ENCODE measurements at places on chromosomes 6 and 20.

- DNase-seq: no peak
These were observed 40.2 kb downstream of the PIGU start for GRCh38 chr20:34636648-34637047.

DNA sequence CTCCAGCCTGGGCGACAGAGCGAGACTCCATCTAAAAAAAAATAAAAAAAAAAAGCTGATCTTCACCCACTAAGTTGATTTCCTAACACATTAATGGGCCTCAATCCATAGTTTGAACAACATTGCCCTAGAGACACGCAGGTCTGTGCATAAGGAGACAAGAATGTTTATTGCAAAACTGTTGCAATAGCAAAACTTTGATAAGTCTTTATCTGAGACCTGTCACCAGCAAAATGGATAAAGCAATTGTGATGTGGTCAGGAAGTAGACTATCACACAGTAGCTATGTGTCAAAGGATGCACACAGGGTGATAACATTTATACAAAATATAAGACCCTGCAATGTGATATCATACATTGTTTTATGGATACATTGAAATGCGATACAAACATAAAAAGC lies 4.2 kb upstream of the ITPR3 start:
- DNase-seq: no peak

GRCh38 chr20:1877609-1878200 lies 17.5 kb upstream of the SIRPA start:
- DNase-seq: no peak

DNA sequence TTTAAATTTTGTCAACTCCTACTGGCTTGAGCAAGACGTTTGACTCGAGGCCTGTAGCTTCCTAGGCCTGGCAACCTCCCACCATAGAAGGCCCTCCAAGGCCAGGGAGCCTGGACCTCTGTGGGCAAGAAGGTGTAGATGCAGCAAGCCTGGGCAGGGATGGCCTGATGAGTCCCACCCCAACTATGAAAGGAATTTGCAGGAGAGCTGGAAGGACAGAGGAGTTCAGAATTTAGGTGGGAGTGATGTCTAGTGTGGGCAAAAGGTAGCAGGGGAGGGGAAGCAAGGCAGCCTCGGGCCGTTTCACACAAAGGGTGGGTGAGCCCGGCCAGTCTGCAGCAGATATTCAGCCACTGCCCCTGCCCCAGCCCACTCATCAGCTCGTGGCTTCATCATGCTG lies 245.2 kb downstream of the CDH26 start:
- DNase-seq: no peak

- no peak for DNase-seq
These were observed 16.7 kb upstream of the LMBRD1 start for GRCh38 chr6:69813508-69813907.

GRCh38 chr20:58800134-58800871 lies 50.4 kb downstream of the GNAS-AS1 start:
- no peak for DNase-seq

GRCh38 chr20:41716436-41716835 lies 98.3 kb upstream of the CHD6 start:
- no peak for DNase-seq

DNA sequence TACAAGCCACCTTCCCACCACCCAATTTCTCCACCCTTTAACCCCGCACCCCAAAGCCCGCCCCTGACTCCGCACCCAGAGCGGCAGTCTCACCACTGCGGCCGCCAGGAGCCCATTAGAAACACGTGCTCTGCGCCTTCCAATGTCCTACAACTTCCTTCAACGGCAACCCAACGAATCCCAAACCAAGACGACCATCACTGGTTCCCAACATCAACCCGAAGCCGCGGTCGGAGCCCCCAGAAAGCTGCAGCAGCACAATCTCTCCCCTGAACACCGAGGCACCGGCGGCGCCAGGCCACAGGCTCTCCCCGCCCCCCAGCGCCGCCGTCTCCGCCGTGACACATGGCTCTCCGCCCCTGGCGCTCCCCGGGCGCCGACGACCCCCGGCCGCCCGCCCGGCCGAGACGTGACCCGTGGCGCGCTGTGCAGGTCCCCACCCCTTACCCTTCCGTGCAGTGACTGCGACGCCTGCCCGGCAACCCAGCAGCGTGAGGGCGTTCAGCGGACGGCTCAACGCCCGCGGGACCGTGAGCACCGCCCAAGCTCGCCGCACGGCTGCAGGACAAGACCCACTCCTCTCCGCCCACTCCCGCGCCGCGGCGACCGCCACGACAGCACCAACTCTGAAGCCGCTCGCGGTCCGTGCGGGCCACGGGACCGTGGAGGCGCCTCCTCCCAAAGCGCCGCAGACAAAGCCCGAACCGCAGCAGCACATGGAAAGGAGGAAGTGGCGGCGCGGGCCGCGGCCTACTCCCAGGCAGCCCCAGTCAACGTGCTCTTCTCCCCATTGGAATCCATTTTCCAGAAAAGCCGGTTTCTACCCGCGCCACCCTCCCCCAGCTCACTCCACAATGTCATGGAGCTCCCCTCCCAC lies 551 bp downstream of the SYNCRIP start:
- peak; percentile 72 for DNase-seq

- no peak for DNase-seq
These were observed 156.8 kb upstream of the MLN start for GRCh38 chr6:33960345-33961313.

GRCh38 chr6:16969699-16970655 lies 131.9 kb upstream of the STMND1 start:
- no peak for DNase-seq

GRCh38 chr20:20736303-20736702 lies 23.9 kb upstream of the RALGAPA2 start:
- DNase-seq: no peak

GRCh38 chr20:61429458-61430227 lies 177.6 kb downstream of the CDH4 start:
- DNase-seq: no peak

GRCh38 chr6:166433096-166433495 lies 50.4 kb upstream of the MPC1 start:
- DNase-seq: no peak

DNA sequence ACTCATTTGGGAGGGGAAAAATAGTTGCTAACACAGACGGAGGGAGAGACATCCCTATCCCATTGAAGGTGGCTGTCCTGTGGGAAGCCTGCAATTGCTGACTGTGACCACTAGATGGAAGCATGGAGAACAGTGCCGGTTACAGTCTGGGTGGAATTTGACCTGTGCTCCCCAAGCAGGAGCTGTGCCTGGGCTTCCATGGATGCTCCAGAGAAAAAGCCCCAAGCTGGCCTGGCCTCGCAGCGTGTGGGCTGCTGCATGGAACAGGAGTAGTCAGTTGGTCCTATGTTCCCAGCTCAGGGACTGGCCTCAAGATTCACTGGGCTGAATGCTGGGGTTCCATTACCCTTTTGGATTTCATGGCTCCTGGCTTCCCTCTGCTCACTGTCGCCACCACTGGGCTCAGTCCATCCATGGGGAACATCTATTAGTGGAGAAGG lies 116.3 kb upstream of the CHD6 start:
- DNase-seq: peak; percentile 71

GRCh38 chr20:22394583-22394982 lies 189.8 kb downstream of the FOXA2 start:
- no peak for DNase-seq

DNA sequence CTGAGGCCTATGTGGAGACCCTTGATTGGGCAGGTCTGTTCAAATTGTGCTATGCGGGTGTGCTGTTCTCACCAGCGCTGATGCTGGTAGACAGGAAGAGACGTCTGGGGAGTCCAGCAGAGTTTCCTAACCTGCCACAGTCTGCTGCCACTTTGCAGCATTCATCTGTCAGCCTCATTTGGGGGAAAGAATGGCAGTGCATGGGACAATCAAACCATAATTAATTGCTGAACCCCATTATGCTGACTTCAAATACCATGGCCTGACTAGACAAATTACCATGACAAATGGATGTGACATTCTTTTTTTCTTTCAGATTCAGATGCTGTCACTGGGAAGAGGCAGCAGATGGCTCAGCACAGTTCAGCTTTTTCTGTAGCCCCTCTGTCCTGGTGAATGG lies 171.4 kb upstream of the SYNDIG1 start:
- no peak for DNase-seq

GRCh38 chr6:25122001-25122400 lies 157.2 kb upstream of the CARMIL1 start:
- no peak for DNase-seq

GRCh38 chr6:105259913-105260889 lies 80.4 kb upstream of the POPDC3 start:
- DNase-seq: no peak

DNA sequence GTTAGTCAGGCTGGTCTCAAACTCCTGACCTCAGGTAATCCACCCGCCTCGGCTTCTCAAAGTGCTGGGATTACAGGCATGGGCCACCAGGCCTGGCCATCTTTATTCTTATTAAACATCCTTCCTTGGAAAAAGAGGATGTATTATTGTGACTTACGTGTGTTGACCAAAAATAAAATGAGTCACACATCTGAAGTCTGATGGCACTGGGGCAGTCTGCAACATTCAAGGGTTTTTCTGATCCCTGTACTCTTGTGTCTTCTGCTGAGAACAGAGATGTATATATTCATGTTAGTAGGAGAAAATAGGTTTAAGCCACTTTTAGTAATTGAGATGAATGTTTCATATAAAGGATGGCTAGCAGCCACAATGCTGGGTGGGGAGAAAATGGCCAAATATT lies 129.9 kb upstream of the RIPOR2 start:
- DNase-seq: no peak

DNA sequence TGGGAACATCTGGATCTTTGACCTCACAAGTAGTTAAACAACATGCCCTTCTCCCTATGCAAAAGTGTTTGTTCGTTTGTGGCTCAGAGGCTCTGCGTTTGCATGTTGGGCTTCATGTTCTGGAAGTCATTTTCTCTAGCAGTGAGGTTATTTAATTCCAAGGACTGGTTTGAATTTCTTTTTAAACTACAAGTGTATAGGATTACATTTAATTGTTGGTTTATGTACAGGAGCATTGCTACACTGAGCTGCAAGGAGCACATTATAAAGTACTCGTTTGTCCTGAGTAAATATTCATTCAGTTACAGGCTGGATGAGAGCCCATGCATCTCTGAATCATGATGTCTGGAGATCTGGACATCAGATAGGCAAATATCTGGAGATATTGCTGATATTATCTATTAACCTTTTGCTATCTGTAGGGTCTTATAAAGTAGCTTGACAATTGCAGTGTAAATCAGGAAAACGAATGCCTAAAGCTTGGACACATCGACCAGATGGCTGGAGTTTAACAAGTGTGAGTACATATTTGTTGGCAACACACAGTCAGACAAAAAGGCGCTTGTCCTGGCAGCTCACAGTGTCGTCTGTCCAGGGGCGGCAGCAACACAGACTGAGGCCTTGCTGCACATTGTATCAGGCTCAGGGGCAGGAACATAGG lies 84.6 kb downstream of the PDE7B start:
- no peak for DNase-seq

DNA sequence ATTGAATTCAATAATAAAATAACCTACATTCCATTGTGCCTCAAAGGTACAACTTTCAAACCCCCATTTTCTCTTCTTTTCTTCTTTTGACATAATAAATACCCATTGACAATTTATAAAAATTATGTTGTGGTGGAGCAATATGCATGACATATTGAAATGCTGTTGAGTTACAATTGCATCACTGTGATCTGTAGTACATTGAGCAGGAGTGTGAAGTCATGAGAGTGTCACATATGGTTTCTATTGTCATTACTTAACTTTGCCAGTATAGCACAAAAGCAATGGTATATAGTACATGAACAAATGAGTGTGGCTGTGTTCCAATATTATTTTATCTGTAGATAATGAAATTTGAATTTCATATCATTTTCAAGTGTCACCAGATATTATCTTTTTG lies 441.3 kb downstream of the GJA1 start:
- DNase-seq: no peak

DNA sequence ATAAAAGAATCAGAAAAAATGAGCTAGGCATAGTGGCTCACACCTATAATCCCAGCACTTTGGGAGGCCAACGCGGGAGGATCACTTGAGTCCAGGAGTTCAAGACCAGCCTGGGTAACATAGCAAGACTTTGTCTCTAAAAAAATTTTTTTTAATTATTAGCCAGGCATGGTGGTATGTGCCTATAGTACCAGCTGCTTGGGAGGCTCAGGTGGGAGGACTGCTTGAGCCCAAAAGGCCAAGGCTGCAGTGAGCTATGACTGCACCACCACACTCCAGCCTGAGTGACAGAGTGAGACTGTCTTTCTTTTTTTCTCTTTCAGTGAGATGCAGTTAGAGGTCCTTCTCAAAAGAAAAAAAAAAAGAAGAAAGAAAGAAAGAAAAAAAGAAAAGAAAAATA lies 8.5 kb upstream of the SNRPC start:
- no peak for DNase-seq

DNA sequence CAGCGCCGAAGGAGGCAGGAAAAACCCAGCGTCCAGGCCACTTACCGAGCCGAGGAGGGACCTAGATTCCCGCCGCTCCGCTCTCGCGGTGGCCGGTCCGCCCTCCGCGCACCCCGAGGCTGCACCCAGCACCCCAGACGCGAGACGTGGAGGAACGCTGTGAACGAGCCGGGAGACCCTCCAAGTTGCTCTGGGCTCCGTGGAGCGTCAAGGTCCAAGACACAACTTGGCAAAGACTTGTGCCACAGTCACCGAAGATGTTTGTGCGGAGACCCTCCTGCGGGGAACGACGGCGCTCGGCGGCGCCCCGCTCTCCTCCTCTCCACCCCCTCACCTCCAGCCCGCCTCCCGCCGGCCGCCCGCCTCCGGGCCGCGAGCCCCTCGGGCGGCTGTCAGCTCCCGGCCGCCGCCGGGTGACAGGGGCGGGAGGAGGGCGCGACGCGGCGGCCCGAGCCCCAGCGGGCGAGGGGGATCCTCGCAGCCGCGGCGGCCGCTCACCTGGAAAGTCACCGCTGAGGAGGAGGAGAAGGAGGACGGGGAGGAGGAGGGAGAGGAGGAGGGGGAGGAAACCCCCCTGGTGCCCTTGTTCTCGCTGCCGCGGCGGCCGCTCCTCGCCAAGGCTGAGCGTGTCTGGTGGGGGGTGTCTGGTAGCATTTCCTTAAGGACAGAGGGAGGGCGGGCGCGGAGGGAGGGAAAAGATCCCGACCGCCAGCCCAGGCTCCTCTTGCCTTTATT lies 637 bp upstream of the HIVEP2 start:
- peak; percentile 31 for DNase-seq

GRCh38 chr6:132506869-132507808 lies 5.8 kb downstream of the STX7 start:
- DNase-seq: no peak

GRCh38 chr6:67369679-67370078 lies 1265.4 kb upstream of the ADGRB3 start:
- DNase-seq: no peak

GRCh38 chr20:38995536-38996044 lies 33.4 kb downstream of the DHX35 start:
- no peak for DNase-seq

DNA sequence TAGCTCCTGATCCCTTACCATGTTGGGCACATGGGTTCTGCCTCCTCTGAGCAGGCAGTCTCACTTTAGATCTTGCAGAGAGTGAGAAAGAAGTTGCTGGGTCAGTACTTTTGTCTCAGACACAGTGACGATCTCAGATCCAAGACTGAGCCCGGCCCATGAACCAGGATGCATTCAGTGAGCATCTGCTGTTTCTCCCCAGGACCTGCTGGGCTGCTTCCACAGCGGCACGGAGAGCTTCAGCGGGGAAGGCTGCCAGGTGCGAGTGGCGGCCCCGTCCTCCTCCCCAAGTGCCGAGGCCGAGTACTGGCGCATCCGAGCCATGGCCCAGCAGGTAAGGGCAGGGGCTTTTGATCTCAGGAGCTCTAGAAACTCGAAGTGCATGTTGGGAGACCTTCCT lies 53.9 kb upstream of the SMIM28 start:
- no peak for DNase-seq
